Activated CD8-positive, alpha-beta memory T cell treated with anti-CD3 and anti-CD28 coated beads for 24 hours (primary cell): ENCODE measurements at places on chromosomes 16 and 17.
A peak's percentile ranks its signal among the peaks of the same experiment; 100 is the strongest.

- DNase-seq, result no peak
Measured at GRCh38 chr16:50011707-50012106, 13.3 kb upstream of the CNEP1R1 start.

- no peak for DNase-seq
Measured at GRCh38 chr16:90012991-90013745, 6.1 kb downstream of the DBNDD1 start.

GRCh38 chr16:53069772-53070171 is 15.0 kb downstream of the CHD9 start:
- DNase-seq, result no peak

DNA sequence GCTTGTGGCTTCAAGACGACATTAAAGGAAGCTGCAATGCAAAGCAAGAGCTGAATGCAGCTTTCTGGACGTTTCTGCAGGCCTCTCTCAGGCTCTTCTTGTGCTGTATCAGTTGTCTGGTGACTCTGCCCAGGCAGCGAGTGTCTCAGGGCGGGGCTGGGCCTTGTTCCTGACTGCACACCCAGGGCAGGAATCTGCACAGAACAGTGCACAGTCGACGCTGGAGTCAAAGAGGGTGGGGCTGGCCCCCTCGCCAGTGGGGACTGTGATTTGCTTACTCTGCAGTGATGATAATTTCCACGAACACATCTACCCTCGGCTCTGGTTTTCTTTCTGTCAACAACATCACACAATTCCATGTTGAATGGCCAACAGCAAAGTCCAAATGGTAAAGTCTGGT is 60.7 kb downstream of the IRF8 start:
- DNase-seq, result no peak

- no peak for DNase-seq
Measured at GRCh38 chr16:82329504-82330192, 159.6 kb upstream of the MPHOSPH6 start.

- no peak for DNase-seq
Measured at GRCh38 chr16:67386861-67387455, 6.3 kb downstream of the TPPP3 start.

DNA sequence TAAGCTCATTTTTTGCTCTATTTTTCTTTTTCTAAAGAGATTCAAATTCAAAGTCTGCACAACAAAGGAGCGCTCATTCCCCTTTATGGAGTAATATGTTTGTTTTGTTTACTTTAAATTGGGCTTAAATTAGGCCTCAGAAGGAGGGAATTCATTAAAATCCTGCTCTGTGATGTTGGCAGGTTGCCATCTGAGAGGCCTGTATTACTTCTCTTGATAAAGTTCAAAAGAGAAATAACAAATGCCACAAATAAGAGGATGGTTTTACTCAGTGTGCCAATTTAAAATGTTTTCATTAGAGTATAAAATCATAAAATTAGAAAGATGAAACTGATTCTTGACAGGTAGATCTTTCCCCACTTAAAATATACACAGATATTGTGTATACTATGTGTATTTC is 54.5 kb upstream of the HLF start:
- no peak for DNase-seq

DNA sequence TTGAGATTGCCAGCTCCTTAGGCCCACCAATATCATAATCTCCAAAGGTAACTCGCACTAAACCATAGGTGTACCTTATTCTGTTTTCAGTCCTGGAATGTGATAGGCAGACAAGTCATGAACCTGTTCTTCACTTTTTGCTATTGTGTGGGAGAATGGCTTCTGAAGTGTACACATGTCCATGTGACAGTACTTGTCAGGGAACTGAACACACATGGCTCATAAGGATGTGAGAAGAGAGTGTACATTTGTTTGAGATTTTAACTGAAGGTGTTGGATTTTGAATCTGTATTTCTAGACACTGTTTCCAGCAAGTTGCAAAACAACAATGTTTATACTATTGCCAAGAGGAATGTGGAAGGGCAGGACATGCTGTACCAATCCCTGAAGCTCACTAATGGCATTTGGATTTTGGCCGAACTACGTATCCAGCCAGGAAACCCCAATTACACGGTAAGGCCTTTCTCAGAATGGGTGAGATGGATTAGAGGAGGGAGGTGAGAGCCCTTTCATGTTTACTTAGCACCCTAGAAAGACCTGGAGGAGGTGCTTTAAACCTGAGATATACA is 14.5 kb upstream of the RASL10B start:
- DNase-seq, result no peak

GRCh38 chr16:20766294-20766693 is 2.5 kb downstream of the ACSM3 start:
- no peak for DNase-seq

GRCh38 chr17:59754552-59754951 is 47.1 kb downstream of the VMP1 start:
- no peak for DNase-seq

GRCh38 chr17:67262435-67263117 is 17.6 kb upstream of the HELZ start:
- DNase-seq, result no peak

- DNase-seq, result no peak
Measured at GRCh38 chr16:15782573-15783365, 74.1 kb downstream of the MYH11 start.

DNA sequence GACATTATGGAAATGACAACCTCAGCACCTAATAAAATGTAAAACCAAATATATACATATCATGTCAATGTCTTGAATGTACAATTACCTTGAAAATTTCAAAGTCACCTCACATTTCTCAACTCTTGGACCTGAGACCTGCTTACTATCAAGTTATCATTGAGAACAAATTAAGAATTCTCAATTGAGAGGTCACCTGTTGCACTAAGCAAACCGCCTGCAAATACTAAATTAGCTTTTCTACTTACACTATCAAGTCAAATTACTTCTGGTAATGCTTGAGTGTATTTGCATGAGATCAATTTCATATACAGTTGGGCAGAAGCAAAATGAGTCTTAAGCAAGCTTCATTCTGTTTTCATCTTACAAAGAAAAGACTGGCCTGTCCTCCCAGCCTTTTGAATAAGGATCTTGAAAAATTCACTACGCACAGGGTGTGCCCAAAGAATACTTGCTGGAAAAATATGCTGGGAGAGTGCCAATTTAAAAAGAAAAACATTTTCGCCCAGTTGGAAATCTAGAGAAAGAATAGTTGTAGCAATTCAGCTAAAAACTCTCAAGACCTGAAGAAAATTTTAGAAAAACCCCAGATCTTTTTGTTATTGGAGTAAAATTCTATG is 35.7 kb downstream of the KANSL1 start:
- no peak for DNase-seq

DNA sequence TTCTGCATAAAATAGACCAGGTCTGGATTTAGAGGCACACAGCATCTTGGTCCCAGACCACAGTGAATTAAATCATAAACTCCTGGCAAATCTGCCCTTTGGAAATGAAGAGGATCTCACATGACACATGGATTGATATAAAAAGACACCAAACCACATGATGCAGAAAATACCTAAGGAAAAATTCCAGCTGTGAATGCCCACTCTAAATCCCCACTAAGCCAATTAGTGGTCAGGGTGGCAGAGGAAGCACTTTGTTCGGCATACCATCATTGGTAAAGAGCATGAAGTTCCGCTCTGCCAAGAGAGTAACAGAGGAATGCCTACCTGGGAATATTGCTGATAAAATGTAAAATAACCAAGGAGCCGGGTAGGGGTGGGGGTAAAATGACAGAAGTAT is 32.4 kb upstream of the NOL11 start:
- DNase-seq, result no peak

DNA sequence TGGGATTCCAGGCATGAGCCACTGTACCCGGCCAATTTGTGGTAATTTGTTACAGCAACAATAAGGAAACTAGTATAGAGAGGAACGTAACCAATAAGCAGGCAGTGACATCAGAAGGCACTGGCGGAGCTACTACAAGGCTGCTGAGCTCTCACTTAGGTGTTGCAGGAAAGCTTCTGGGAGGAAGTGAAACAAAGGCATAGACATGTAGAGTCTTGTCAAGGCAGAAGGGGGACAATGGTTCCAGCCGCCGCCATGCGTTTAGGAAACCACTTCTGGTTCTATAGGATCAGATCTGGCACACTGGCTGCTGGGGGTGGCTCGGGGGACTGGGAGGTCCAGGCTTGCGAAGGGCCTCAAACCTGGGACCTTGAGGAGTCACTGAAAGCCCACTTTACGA is 9.4 kb upstream of the CPSF4L start:
- no peak for DNase-seq

DNA sequence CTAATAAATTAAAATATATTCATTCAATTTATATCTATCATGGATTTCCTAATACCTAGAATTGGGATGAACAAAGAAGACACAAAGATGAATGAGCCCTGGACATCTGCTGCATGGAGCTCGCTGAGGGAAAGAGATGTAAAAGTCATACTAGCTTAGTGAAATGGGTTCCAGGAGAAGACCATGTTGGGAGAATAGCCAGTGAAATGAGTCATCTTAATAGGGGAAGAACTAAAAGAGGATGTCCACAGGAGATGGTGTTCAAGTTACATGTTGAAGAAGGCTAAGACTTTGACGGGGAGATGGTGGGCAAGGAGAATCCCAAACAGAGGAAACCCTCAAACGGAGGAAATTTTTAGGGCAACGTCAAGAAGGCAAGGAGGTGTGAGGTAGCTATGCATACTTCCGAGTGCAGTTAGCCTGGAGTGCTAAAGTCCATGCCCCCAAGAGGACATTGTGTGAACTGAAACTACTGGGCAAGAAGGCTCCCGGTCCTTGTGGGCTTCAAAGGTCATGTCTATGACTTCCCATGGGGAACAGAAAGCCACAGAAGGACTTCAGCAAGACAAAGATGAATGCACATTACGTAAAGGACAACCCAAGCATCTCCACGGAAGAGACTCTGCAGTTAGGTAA is 220.5 kb upstream of the CDH11 start:
- DNase-seq, result no peak

GRCh38 chr16:11957591-11958395 is 7.2 kb upstream of the TNFRSF17 start:
- no peak for DNase-seq

GRCh38 chr17:31321481-31321880 is at the start of gene EVI2A:
Gene EVI2A (minus strand): TSS chr17:31321622. CDS start chr17:31319013, 2,609 bp downstream.
- DNase-seq, result peak; percentile 75

- no peak for DNase-seq
Measured at GRCh38 chr16:83661656-83662055, 146.1 kb upstream of the HSBP1 start.

GRCh38 chr16:11914210-11915113 is 1.3 kb downstream of the GSPT1 start:
- DNase-seq, result peak; percentile 75

GRCh38 chr17:41496803-41497484 is 7.2 kb upstream of the KRT36 start:
- DNase-seq, result peak; percentile 81

DNA sequence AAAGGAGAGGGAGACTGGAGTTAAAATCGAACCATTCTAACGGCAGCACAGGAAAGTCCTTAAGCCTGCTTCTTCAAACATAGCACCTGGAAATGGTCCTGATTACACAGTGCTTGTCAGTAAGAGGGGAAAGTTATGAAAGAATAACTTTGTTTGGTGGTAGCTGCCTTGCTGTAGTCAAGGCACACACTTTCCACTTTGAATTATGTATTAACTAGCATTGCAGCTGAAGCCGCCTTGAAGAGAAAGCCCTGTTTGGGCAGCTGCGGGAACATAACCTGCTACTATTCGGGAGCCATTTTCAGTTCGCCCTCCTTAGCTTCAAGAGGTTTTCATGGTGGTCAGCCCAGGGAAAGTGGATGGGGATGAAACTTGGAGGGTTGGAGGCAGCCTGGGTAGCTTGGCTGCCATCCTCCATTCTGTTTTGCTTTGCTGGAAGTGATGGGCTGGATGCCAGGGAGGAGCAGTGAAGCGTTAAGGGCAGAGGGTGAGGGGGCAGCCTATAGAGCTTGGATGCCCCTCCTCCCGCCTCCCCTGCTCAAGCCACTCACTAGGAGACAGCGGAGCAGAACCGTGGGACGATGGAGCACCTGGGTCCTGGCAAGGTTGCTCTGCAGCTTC is 5.3 kb upstream of the HAS3 start:
- no peak for DNase-seq

- DNase-seq, result peak; percentile 41
Measured at GRCh38 chr16:56841233-56841632, 23.8 kb upstream of the SLC12A3 start.

GRCh38 chr16:57838161-57838560 is 35.9 kb upstream of the KIFC3 start:
- DNase-seq, result no peak

DNA sequence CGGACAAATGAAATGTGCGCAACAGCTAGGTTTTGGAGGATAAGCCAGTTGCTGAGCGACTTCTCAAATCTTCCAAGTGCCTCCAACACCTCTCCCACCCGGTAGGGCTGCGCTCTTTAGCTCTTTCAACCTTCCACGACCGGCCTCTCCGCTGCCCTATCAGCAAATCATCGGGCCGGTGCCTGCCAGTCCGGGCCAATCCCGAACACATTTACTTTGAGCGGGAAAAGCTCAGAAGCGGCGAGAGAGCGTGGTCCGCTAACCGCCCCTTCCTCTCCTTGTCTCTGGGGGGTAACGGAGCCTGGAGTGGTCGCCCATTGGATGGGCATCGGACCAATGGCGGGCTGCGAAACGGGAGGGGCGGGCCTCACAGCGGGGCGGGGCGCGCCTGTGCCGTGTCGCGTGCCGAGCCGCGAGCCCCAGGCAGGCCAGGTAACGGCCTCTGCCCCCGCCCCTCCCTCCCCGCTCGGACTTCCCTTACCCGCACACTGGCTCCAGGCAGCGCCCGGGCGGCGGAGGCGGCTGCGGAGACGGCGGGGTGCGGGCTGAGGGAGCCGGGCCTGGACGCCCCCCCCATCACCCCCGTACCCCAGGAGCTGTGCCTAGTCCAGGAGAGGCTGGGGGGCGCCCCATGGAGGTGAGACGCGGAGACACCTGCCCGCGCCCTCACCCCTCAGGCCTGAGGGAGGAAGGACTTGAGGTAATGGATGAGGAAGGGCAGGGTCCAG is at the start of gene MEIOC:
TSS of gene MEIOC (plus strand) at position 486 of the 728 bp plus-strand sequence. CDS start at position 632, 146 bp downstream.
- DNase-seq, result peak; percentile 79

GRCh38 chr16:57235128-57236021 is 9.7 kb upstream of the ARL2BP start:
- DNase-seq, result no peak

DNA sequence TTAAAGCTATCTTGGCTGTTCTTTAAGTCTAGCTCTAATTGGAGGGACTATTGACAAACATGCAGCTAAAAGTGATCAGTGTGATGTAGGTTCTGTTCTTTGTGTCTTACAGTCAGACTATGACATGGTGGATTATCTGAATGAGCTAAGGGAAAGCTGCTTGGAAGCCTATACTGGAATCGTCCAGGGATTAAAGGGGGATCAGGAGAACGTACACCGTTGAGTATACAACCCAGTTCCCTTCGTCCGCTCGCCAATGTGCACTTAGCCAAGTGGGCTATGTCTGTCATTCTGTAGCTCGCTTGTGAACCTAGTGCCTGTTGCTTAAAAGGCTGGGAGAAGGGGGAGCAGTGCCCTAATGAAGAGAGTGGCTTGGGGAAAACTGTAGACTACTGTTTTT is 15.8 kb upstream of the TBKBP1 start:
- DNase-seq, result no peak

DNA sequence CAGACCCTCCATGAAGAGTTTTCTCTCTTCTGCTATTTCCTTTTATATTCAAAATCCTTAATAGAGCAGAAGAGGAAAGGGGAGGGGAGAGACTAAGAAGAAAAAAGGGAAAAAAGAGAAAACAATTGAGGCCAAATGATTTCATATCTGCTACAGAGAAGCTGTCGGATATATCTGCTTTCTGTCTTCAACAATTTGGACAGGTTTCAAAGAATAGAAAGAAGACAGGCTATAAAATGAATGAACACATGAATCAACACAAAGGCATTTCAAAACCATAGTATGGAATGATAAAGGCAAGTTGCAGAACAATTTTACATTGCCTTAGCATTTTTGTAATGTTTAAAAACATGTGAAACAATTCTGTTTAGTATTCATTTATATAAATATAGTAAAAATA is 4.7 kb upstream of the CMTR2 start:
- DNase-seq, result no peak
